ENCODE measurements at places on chromosomes 11 and 22. TPM values are rescaled to one million over a fixed set of nuclear protein-coding genes. Genes with fewer than 3 reads are reported as not detected.
A peak's percentile ranks its signal among the peaks of the same experiment; 100 is the strongest.

- DNase-seq, result no peak
These were observed 419.5 kb upstream of the TENM4 start for GRCh38 chr11:79860336-79860735.

DNA sequence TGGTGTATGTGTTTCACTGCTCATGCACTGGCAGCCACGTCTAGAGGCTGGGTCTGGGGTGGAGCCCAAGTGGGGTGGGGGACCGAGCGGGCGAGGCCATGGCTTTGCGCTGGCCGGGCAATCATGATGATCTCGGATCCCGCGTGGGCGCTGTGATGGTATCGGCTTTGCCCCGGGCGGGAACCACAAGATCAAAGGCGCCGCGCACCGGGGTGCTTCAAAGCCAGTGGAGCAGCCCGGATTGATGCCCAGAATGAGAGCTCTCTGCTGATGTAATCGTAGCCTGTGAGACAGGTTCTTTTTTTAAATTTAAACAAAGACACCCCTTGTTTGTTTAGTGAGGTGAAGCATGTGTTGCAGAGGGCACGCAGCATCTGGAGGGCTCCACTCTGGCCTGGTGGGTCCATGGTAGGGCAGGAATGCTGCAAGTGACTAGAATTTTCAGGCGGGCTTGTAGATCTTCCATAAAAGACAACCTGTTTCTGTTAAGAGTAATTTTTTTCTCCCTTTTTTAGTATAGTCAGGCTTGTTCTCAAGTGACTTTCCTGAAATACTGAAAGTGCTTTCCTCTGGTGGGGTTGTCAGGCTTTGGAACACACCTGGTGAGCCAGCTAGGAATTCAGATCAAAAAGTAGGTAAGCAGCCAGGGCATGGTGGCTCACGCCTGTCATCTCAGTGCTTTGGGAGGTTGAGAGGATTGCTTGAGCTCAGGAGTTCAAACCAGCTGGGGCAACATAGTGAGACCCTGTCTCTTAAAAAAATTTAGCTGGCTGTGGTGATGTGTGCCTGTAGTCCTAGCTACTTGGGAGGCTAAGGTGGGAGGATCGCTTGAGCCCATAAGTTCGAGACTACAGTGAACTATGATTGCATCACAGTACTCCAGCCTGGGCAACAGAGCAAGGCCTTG is 40.7 kb downstream of the ZNRF3 start:
- DNase-seq, result peak; percentile 18

Gene CARD10
- 62.8 TPM for total RNA-seq

Gene MS4A12
- total RNA-seq, result not detected

GRCh38 chr11:35078470-35078735 is 60.6 kb upstream of the CD44 start:
- no peak for DNase-seq

Gene OR51I1
- total RNA-seq, result 0.23 TPM

DNA sequence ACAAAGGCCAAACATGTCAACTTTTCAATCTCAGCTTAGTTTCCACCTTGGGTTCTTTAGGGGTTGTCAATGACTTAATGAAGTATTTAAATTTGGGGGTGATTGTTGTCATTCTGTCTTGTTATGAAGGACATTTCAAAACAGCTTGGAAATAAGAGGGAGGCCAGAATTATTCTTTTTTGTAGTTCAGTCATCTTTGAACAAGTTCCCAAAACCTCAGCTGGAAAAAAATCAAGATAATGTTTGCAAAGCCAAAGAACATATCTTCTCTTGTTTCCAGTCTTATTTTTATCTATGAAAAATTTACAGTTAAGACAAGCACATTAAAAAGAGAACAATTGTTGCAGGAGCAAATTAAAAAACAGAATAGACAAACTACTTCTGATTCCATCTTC is 612.8 kb downstream of the INSC start:
- DNase-seq, result no peak

DNA sequence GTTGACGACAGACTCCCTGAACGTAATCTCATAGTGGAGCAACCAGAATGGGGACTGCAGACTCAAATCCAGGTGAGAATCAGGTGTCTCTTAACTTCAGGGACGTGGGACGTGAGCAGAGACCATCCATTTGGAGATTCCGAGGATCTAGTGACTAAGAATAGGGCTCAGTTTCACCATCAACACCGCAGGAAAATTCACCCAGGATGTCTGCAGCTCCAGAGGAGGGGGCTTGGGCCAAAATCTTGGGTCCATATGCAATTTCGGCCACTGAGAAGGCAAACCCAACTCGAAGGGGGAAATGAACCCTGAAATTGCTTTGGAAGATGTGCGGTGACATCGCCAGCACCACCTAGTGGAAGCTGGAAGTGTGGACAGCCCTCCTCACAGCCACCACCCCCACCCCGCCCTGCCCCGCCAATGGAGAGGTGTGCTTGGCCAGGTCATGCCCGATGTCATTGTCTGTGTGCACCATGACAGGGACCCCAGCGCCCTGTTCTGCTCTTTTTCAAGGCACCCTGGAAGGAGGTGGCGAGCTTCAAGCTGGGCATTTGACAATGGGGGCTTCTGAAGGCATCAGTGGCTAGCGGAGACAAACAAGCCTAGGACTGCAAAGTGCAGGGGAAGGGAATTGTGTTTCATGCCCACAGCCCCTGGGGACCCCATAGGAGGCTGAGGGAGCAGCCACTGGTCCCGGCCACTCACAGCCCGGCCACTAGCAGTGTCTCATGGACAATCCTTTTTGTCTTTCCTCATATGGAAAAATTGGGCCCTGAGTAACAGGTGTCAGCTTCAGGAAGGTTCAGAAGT is 24.8 kb downstream of the APOL1 start:
- peak; percentile 45 for DNase-seq

DNA sequence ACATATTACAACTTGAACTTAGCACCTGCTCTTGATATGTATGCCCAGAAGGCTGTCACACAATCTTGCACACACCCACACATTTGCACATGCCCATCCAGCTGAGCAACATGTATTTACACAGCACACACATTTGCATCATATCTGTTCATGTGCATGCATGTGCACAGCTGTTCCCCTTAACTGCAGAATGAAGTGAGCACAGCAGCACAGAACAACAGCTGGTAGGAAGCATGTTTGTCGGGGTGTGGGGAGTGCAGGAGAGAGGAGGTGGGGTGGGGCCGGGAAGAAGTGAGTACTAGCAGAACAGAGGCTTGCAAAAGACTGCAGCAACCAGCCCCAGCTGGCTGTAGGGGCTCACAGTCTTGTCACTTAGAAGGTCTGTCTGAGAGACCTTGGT is 296.5 kb downstream of the KIRREL3 start:
- DNase-seq, result no peak

DNA sequence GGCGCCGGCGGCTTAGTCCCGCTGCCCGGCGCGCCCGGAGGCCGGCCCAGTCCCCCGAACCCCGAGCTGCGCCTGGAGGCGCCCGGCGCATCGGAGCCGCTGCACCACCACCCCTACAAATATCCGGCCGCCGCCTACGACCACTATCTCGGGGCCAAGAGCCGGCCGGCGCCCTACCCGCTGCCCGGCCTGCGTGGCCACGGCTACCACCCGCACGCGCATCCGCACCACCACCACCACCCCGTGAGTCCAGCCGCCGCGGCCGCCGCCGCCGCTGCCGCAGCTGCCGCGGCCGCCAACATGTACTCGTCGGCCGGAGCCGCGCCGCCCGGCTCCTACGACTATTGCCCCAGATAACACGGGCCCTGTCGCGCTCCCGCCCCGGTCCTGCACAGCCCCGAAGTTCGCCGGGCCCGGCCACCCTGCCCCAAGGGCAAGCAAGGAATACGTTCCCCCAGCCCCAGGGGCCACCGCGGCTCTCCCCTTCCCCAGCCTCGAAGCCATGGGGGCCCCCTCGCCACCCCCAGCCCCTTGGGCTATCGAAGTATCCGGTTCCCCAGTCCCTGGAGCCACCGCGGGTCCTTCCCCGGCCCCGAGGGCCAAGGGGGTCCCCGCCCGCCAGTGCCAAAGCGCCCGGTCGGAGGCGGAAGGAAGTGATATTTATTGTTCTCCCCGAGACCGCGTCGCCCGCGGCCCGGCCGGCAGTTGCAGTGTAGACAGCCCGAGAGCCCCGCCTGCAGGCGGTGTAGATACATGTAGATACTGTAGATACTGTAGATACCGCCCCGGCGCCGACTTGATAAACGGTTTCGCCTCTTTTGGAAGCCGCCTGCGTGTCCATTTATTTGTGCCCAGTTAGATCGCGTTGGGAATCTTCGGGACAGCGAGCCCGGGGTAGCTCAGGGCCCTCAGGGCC is 6.2 kb downstream of the TBX1 start:
- peak; percentile 39 for DNase-seq

Gene TIGD3
- total RNA-seq, result 0.29 TPM

DNA sequence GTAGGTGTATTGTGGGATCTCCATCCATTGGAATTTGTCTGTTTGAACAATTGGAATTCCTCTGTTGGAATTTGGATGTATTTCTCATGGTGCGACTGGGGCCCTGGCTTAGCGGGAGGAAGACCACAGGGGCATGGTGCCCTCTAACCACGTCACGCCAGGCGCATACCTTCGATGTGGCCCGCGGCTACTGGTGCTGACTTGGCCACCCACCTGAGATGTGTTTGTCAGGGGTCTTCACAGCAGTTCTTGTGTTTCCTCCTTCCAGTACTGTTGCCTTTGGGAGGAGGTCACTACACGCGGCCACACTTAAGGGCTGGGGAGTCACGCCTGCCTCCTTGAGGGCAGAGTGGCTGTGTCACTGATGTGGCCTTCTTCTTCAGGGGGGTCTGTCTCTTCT is 36.6 kb upstream of the GRAMD4 start:
- no peak for DNase-seq

- no peak for DNase-seq
These were observed 143.8 kb upstream of the DDI1 start for GRCh38 chr11:103892603-103893002.

DNA sequence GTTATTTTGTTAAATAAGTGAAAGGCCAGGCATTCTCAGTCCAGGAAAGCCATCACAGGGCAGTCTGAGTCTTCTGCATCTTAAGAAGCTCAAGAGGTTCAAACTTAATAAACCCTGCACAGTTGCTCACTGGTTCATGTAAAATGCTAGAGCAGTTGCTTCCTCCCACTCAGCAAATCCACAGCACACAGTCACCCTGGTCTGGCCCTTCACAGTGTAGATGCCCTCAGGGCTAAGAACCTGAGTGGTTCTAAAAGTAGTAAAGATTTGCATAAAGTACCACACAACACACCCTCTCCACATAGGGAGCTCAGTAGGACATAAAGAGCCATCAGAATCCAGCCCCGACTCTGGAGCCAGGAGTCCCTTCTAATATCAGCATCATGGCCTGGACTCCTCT is 58.7 kb downstream of the ZNF280B start:
- no peak for DNase-seq

DNA sequence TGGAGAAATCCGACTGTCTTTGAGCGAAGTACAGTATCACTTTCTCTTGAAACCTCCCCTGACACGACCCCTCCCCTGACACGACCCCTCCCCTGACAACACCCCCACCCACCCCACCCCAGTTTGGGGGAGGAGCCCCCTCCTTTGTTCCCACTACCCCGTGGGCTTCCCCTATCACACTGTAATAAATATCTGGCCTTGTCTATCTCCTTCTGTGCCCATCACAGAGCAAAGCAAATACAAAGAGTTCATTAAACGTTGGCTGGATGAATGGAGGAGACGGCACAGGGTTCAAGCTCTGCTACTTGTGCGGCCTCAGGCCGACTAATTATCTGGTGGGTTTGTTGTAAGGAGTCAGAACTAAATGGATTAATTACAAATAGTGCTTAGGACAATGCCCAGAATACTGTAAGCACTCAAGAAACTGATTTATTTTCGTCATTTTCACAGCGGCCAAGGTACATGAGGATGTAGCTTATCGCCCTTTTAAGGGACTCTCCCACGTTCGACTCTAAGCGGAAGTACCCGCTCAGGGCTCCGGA is 628 bp upstream of the GGA1 start:
- no peak for DNase-seq

Gene SPTBN2
- 18.2 TPM for total RNA-seq

- DNase-seq, result peak; percentile 68
These were observed 3.5 kb downstream of the PLXNB2 start for GRCh38 chr22:50303848-50304527.

Gene C22orf42
- not detected for total RNA-seq

DNA sequence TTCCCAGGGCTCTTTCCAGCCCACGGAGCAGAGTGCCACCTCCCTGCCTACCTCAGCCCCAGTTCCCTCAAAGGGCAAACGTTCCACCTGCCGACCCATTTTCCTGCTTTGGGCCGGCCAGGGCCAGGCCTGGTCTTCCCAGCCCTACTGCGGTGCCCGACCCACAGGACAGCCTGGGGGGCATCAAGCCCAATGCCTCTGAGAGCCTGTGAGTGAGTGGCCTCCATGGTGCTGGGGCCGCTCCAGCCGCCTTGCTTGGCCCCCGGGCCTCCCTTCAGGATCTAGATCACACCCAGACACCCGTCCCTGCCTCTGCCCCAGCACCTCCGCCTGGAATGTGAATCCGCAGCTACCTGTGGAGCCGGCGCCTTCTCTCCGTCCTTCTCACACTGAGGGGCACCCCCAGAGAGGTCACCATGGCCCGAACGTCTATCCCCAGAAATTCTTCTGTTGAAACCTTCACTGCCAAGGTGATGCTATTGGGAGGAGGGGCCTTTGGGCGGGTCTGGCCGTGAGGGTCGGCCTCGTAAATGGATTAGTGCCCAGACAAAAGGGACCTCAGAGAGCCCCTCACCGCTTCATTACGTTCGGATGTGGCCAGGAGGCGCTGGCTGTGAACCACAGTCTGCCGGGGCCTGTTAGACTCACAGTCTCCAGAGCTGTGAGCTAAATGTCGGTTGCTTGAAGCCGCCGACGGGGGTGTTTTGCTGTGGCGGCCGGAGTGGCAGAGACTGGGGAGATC is 36.2 kb upstream of the BRSK2 start:
- DNase-seq, result no peak

Gene HEPHL1
- not detected for total RNA-seq

DNA sequence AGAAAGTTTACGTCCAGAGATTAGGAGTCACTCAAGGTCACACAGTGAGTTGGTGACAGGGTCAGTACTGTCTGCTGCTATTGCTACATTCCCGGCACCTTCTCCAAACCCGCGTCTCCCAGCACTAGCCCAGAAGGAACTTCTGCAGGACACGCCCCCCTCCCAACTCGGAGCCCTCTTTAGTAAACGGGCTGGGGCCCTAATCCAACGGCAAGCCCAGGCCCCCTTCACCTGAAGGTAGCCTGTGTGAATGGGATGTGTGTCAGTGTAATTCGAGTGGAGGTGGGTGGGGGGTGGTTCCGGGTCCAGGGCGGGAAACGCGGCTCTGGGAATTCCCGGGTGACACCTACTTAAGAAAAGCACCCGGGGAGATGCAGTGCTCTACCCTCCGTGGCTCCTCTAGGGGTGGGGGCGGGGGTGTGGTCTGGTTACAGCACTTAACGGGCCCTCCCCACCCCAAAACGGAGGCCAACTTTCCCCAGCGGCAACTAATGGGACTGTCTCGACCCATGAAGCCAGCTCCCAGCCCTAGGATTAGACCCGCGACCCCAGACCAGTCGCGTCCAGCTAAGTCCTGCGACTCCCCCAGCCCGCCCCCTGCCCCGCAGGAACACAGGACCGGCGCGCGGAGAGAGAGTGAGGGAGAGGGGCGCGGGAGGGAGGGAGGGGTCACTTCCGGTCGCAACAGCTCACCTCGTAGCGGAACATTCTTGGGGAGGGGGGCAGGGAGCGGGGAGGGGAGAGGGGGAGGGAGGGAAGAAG is 468 bp downstream of the PATL1 start:
- DNase-seq, result peak; percentile 37

Gene IL18BP
- total RNA-seq, result 10.6 TPM

Gene FAT3
- 1.4 TPM for total RNA-seq
